ENCODE measurements at places on chromosomes 3 and 15.

- DNase-seq: no peak
These were observed 25.2 kb upstream of the CNTN3 start for GRCh38 chr3:74639681-74640080.

DNA sequence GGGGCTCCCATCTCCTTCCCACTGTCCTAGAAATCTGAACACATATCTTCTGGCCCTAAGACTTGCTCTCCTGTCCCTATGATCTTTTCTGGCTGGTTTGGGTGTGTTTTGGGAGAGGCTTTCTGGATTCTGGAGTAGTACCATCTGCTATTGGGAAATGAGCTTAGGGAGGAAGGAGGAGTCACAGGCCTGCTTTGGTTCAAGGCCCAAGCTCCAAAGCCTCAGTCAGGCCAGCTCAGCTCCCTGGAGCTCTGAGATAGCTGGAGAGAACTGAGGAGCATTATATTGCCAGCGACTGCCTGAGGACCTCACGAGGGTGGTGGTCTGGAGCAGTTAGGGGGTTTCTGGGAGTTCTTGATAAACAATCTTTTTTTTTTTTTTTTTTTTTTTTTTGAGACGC, 18.7 kb downstream of the RASGRF1 start:
- no peak for DNase-seq

- DNase-seq: no peak
These were observed 170.3 kb downstream of the MOBP start for GRCh38 chr3:39637807-39638206.

GRCh38 chr15:40942878-40943277, 10.4 kb upstream of the CHAC1 start:
- DNase-seq: no peak

DNA sequence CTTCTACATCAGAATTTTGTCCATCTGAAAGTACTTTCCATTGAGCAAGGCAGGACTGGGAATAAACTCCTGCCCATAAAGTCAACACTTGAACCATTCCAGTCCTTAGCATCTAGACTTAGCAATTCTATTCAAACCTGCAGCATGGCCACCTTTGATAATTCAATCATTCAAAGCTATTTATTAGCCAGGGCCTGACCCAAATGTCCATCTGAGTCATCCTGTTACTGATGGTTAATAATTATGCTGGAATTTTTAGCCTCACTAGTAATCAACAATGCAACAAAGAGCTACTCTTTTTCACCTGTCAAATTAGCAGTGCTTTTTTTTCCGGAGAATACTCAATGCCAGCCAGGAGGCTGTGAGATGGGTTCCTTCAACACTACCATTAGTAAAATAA, 72.7 kb upstream of the SNRK start:
- no peak for DNase-seq

DNA sequence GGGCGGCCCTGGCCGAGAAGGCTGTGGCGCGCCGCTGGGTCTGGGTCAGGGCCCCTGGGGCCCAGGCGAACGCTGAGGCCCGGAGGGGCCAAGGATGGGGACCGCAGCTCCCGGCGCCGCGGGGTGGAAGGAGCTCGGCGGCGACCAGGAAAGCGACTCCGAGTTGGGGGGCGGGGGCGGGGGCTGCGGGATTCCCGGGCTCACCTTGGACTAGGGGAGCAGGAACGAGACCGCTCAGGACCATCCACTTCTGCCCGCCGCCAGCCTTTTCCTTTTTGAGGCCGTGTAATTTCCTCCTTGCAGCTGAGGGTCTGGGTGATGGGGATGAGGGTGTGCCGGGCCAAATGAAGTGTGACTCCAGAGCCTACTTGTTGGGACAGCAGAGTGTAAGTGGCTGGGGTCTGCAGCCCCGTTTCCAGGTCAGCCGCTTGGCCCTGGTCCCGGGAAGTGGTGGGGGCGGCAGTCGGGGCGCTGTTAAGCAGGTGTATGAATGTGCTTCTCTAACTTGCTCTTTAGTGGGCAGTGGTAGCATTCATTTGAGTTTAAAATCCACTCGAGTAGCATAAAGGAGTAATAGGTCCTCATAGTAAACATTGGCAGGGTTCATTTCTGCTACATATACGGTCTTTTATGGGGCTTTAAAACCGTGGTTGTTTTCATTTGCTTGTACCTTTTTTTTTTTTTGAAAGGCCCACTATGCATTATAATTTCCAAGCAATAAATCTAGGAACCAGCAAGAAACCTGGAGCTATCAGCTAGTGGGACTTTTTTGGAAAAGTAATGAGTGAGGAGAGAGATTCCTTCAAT, 717 bp downstream of the PXK start:
- DNase-seq: peak; percentile 28

- DNase-seq: no peak
These were observed 211.4 kb downstream of the NR1D2 start for GRCh38 chr3:24156466-24156865.

DNA sequence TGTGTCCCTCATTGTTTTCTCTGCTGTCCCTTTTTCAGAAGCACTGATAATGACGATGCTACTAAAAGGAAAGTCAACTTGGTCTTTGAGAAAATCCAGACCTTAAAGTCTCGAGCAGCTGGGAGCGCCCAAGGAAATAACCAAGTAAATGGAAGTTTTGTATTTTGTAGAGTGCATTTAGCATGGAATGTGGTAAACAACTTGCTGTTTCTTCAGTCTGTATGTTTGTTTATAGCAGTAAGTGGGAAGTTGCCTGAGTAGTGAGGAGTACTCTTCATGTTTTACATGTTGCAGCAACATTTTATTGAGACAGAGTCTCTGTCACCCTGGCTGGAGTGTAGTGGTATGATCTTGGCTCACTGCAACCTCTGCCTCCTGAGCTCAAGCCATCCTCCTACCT, 66.0 kb downstream of the CGNL1 start:
- no peak for DNase-seq

DNA sequence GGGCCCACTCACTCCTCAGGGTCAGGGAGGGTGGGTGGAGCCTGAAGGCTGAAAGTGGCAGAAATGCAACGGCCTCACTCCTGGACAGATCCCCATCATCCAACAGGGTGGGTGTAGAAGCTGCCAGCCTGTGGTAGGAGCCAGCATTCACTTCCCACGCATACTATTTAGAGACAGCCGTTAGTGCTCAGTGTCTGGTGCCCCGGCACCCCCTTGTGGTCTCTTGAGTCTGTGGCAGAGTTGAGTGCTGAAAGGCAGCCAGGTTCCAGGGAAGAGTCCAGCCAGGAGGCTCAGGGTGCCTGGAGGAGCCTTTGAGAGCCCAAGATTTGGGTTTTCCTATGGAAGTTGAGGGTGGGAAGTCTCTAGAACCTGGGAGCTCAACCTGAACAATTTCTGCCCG, 2.1 kb upstream of the GNAT1 start:
- DNase-seq: peak; percentile 29

GRCh38 chr3:13095408-13095937, 22.2 kb upstream of the IQSEC1 start:
- no peak for DNase-seq

GRCh38 chr15:31396881-31397560, 70.4 kb downstream of the KLF13 start:
- DNase-seq: no peak

DNA sequence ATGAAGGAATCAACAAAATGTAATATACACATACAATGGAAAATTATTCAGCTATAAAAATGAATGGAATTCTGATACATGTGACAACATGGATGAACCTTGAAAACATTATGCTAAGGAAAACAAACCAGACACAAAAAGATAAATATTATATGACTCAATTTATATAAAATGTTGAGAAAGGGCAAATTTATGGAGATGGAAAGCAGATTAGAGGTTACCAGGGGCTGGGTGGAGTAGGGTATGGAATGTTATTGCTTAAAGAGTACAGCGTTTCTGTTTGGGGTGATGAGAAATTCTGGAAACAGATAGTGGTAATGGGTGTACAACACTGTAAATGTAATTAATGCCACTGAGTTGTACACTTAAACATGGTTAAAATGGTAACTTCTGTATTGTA, 50.9 kb downstream of the EMC4 start:
- no peak for DNase-seq

DNA sequence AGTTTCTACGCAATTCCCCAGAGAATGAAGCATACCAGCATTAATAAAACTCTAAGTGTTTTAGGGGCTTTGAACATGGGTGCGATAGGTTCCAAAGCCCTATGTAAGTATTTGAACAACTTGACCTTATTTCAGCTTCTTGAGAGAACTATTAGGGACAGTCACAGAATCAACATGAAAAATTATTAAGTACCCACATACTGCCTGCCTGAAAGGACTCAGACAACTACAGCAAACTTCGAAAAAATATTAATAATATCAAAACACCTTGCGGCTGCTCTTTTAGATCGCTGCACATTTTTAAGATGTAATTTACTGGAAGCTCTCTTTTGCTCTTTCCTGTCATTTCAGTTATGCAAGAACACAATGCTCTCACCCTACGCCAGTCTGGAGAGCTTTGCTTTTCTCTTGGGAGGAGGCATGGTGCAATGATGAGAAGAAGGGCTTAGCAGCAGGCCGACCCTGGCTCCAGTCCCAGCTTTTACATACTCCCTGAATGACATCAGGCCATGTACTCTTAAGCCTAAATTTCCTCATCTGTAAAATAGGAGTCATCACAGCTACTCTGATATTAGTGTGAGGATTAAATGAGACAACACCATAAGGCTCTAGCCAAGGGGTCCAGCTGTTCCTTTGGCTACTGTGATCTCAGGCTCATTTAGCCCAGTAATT, 640.7 kb downstream of the FHIT start:
- no peak for DNase-seq

DNA sequence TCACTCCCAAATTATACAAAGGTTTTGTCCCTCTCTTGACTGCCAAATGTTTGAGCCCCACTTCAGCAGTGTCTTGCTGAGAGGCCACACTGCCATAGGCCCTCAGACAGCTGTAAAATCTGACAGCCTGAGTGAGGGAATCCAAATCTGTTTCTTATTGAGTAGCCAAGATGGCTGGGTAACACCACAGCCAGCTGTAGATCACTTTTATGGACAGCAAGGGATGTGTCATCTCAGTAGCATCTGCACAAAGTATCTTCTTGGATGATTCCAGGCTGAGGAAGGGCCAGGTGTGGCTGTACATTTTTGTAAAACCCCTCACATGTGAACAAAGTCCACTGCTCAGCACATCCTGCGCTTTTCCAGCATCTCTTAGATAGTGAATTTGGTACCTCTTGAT, 237.0 kb upstream of the LRTM1 start:
- no peak for DNase-seq

DNA sequence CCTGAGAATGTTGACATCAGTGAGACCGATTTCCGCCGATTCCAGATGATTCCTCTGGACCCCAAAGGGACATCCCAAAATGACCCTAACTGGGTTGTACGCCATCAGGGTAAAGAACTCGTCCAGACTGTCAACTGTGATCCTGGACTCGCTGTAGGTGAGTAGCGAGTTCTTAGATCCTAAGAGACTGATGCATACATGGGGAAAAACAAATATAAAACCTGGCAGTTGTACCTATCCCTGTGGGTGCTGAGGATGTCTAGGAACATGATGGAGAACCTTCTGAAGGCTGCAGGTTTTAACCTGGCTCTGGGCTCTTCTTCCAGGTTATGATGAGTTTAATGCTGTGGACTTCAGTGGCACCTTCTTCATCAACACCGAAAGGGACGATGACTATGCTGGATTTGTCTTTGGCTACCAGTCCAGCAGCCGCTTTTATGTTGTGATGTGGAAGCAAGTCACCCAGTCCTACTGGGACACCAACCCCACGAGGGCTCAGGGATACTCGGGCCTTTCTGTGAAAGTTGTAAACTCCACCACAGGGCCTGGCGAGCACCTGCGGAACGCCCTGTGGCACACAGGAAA, 12.3 kb downstream of the THBS1 start:
- DNase-seq: no peak

DNA sequence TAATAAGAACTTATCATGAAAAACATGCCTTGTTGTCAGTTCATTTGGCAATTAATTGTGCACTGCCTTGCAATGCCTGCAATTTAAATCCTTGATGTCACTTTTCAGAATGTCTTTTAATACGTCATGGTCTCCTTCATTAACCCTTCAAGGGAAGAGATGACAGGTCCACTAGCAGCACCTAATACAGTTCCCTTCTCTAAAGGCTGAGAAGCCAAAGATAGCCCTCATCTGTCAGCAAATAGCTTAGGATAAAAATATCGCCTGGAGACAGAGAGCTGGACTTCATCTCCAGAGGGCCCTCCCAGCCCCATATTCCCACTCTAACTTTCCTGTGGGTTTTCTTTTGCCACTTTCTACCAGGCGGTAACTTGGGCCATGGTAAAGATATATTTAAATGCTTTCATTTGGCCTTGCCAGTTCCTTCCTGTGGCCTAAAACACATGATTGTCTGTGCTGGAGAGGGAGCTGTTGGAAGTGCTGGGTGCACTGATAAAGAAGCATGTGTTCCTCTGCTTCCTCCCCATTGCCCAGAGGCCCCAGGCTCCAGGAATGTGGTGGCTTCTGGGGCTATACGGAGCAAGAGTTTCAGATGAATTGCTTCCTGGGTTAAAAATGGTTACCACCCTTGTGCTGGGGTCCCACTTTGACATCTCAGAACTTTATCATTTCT, 76.3 kb upstream of the UMPS start:
- no peak for DNase-seq

DNA sequence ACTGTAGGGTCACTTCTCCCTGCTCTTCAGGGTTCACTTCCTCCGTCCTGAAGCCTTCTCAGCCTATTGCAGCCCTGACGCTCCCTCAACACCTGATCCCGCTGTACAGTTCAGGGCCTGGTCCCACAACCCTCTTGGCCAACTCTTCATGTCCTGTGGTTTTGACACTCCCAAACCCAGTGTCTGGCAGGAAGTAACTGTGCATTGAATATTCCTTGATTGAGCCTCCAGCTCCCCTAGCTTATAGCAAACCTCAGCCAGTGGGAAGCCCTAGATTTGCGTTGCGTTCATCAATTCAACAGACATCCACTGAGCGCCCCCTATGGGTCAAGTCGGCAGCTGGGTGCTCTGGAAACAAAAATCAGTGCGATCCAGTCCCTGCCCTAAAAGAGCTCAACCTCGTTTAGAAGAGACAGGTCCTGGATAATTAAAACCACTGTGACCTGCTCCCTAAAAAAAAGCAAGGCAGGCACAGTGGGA, 13.5 kb downstream of the UBAP1L start:
- peak; percentile 60 for DNase-seq

GRCh38 chr15:38531509-38531908, 33.1 kb downstream of the RASGRP1 start:
- DNase-seq: no peak

GRCh38 chr3:158050461-158050860, 55.8 kb downstream of the SHOX2 start:
- no peak for DNase-seq

DNA sequence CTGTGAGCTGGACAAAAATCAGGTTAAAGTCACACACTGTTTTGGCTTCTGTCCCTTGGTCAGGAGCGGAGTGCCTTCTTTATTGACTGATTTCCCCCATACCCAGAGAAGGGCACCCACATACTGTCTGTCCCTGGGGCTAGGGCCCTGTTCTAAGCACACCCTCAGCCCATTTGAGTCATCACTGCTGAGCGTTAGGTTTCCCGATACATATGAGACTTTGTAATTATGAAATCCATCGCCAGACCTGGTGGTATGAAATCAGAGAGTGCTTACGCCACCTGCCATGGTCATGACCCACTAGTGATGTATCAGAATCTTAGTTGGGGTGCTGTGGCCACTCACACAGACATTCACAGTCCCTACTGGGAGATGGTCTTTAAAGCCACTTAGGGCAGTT, 96.8 kb downstream of the CHDH start:
- no peak for DNase-seq

GRCh38 chr3:10423171-10423882, 82.1 kb downstream of the ATP2B2 start:
- no peak for DNase-seq

GRCh38 chr15:51982013-51982769, 10.6 kb upstream of the LEO1 start:
- DNase-seq: peak; percentile 44

GRCh38 chr3:124698030-124698770, 32.1 kb upstream of the UMPS start:
- DNase-seq: no peak

All from CD4-positive, alpha-beta T cell treated with Interleukin-6 for 4 hours (primary cell).